G401 (cell line): ENCODE measurements at places on chromosomes 16 and 17. TPM values are rescaled to one million over a fixed set of nuclear protein-coding genes. Genes with fewer than 3 reads are reported as not detected.

The PPM1E gene
- 1.8 and 2.4 TPM in 2 replicates for total RNA-seq

The CES4A gene
- total RNA-seq: 0.34 TPM in 1 of 2 replicates, not detected in the other

The KRTAP4-9 gene
- not detected in 2 replicates for total RNA-seq

- no peak for DNase-seq
Observed at GRCh38 chr17:18978050-18978449, 26.1 kb downstream of the SLC5A10 start.

The MMP28 gene
- total RNA-seq: not detected in 2 replicates

DNA sequence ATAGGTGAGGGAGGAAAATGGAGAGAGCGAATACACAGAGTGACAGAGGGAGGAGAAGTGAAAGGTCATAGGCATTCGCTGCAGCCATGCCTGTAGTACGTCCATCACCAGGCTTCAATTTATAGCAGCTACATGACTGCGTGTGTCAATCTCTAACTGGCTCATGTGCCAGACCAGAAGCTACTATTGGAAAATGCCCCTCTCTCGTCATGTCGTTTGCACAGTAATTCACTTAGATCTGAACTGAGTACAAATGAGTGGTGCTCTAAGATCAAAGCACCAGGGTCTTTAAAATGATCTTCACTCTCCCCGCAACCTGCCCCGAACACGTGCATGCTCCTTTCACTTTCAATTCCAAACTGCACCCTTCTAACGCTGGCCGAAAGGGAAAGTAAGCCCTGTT lies 51.3 kb downstream of the ADCY9 start:
- DNase-seq: no peak

DNA sequence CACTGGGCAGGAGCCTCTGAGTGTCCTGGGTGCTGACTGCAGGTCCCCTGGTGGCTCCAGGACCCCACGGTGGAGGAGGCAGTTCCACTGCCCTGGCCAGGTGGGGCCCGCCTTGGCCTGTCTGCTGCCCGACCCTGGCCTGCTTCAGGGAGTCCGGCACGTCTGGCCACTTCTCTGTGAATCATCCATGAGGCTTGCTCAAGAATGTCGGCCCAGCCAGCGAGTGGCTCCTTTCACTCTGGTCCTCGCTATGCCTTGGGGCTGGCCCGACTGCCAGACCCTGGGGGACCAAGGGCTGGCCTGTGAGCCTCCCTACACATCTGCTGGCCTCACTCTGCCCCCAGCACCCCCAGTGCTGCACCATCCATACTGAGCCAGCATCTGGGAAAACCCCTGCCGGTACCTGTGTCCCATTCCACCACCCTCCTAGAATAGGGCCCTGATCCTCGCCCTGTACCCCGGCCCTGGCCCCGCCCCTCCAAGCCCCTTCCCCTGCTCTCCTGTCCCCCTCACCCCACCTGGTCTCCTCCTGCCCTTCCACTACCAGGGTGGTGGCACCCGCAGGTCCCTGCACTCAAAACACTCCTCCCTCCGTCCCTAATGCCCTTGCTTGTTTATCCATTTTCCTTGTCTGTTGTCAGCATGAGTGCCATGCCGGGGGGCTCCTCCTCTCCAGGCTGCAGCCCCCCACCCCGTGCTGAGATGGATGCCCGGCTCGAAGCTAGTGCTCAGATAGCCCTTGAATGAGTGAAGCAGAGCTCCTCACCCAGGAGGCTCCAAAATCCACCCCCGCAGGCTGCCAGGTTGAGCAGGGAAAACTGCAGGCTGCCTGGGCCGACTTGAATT lies 35.5 kb downstream of the ADCY7 start:
- no peak for DNase-seq

DNA sequence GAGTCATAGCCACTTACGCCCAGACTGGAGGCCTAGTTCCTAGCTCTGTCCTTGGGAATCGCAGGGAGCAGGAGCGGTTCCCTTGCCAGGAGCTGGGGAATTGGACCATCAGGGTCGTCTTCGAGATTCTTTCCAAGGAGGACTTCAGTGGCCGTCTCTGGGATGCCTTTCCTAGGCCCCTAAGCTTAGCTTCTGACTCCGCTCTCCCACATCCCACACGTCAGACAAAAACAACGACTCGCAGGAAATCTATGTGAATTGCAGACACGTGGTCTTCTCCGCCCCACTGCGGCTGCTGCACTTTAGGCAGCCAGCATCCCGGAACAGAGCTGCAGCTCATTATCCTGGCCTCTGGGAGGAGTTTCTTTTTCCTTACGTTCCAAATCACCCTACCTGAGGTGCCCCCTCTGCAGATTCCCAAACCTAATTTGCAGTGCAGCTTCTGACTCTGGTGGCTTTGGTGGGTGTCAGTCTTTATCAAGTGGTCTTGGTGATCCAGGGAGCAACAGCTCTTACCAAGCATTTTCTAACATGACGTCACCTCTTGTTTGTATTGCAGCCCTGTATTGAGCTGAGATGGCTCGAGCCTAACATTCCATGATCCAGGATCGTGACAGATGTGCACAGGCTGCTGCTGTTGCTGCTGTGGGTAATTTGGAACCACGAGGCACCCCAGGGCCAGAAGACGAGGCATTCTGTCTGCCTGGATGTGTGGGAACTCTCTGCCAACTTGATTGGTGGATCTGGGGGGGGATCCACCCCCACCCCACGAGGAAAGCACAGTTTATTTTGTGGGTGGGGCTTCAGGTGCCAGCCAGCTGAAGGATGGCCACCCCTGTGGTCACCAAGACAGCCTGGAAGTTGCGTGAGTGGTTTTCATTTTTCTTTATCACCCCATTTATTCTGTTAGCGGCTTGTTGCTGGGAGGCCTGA lies 1.1 kb downstream of the KATNB1 start:
- peak; percentile 33 for DNase-seq

The SUMO2 gene
- total RNA-seq: 142 and 183 TPM in 2 replicates

The GNAO1 gene
- not detected in 2 replicates for total RNA-seq

GRCh38 chr16:50731130-50731988 lies 10.5 kb upstream of the CYLD start:
- DNase-seq: no peak

GRCh38 chr16:58464047-58464915 lies 35.7 kb upstream of the NDRG4 start:
- peak; percentile 88 for DNase-seq

The SPATA22 gene
- total RNA-seq: not detected in 2 replicates

DNA sequence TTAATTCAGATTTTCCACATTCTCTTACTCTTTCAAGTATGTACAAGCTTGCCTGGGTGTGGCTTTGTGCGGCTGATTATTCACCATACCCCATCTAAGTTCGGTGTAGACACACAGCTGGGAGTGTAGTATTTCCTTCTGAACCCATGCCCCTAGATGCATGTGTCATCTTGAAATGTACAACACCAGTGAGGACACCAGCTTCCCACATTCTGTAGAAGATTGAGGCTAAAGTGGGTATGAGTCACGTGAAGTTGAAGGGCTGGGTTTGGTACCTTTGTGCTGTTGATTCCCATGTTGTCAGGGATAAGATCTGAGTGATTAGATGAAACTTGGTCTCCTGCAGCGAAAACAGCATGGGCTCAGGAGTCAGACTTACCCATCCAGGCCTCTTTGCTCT lies 14.6 kb upstream of the DHX8 start:
- DNase-seq: no peak

DNA sequence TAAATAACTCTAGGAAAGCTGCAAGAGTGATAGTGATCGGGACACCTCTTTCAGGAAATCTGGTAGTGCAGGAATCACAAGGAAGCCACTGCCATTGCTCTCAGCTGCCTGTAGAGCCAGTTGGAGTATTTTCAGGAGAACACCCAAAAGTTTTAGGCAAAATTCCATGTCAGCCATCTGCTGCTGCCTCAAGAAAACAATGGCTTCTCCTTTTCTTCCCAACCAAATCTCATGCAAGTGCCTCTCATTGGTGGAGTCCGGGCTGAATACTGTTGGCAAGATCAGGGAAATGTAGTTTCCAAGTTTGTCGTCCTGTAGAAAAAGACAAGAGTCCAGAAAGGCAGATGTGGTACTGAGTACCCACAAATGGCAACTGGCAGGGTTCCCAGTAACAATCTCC lies 54.9 kb upstream of the TANC2 start:
- peak; percentile 8 for DNase-seq

- no peak for DNase-seq
Observed at GRCh38 chr16:73095142-73095820, 47.4 kb upstream of the ZFHX3 start.

- no peak for DNase-seq
Observed at GRCh38 chr16:2471016-2471652, at the start of gene NTN3. Gene NTN3 (plus strand): TSS chr16:2471297. CDS start chr16:2471702, 405 bp downstream.

The FZD2 gene
- 121 and 131 TPM in 2 replicates for total RNA-seq

The TMEM256 gene
- total RNA-seq: 200 and 369 TPM in 2 replicates

- DNase-seq: no peak
Observed at GRCh38 chr17:2380950-2381649, 19.8 kb downstream of the MNT start.

- no peak for DNase-seq
Observed at GRCh38 chr17:67569015-67569451, 148.7 kb upstream of the NOL11 start.

DNA sequence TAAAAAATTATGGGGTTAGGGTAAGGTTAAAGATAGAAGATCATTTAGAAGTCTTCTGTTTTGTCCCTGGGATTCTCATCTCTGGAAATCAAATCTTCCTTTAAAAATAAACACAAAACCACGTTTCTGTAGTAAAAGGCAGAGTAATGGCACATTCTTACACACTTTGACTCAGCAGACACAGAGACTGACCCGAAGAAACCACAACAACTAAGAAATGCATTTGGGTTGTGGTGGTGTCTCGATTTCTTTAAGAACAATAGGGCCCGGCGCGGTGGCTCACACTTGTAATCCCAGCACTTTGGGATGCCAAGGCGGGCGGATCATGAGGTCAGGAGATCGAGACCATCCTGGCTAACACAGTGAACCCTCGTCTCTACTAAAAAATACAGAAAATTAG lies 54.9 kb upstream of the MYH10 start:
- DNase-seq: no peak

The ORC6 gene
- total RNA-seq: 88.0 and 88.2 TPM in 2 replicates

GRCh38 chr16:10569621-10570020 lies 10.8 kb downstream of the EMP2 start:
- no peak for DNase-seq

- peak; percentile 52 for DNase-seq
Observed at GRCh38 chr16:57185446-57185944, 344 bp downstream of the PSME3IP1 start.

The PRR29 gene
- 1.1 and 3.1 TPM in 2 replicates for total RNA-seq

The CCL8 gene
- not detected in 2 replicates for total RNA-seq

The CDIPT gene
- 47.7 and 56.2 TPM in 2 replicates for total RNA-seq

The SLC16A5 gene
- total RNA-seq: 11.0 and 25.5 TPM in 2 replicates

DNA sequence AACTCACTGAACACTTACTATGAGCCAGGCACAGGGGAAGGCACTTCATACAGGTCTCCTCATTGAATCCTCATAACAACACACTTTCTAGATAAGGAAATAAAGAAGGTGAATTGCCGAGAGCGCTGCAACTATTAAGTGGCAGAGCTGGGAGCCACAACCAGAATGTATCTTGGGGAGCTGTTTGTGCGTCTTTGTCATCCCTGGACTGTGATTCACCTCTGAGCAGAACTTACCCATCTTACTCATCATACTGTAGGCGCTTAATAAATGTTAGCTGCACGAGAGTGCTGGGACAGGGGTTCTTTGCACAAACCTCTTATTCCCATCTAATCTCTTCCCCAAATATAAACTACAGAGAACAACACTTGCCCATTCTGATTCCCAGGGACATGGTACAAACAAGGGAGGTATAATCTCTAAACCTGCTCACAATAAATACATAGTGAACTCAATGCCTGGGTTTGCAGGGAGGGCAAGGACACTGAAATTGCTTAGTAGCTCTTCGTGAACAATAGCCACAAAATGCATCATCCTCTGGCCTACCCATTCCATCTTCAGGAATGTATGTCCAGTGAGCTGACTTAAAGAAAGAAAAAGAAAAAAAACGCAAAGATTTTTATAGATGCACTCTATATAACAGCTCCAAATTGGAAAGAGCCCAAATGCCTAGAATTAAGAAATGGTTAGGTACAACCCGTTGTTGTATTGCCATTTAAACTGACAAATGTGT lies 43.0 kb downstream of the MYO18A start:
- no peak for DNase-seq

- no peak for DNase-seq
Observed at GRCh38 chr16:62876133-62876532, 839.9 kb upstream of the CDH8 start.

DNA sequence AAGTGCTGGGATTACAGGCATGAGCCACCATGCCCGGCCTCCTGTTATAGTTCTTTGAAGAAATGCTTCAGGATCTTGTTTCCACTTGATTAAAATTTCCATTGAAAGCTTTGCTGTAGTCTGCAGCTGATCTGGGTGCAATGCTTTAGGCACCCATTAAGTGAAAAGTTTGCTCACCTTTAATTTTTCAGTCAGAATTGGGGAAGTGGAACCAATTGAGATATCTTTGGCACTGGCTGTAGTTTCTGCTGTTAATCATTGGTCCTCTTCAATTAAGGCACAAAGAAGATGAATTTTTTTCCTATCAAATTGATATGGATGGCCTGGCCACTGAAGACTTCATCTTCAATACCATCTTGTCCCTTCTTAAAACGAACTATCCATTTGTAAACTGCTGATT lies 336.1 kb upstream of the TBX2 start:
- no peak for DNase-seq

- DNase-seq: no peak
Observed at GRCh38 chr16:20675488-20676267, 21.8 kb downstream of the ACSM1 start.

DNA sequence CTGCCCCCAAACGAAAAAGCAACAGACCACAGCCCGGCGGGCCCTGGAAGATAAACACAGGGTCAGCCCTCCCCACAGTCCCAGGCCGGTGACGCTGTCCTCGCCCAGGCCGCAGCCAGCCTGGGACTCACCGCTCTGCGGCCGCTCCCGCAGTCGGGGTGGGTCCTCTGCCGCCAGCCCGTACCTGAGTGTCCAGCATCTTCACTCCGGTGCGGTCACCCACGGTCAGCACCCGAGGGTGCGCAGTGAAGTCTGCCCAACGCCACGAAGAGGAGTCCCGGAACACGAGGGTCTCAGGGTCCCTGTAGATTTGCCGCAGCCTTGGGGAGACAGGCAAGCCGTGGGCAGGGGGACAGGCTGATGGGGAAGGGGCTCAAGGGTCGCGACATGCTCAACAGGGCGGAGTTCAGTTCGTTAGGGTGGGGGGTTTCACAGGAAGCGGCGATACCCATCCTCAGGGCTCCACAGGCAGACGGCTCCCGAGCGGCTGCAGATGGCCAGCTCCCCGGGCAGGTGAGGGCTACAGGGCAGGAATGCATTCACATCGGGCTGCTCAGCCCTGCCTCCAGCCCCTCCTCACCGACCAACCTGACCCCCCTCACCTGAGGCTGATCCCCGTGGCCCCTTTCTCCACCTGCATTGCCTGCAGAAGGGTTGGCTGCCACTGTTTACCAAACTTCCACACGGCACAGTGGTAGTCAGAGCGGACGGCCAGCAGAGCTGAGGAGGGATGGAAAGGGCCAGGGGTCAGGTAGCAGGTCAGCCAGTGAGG lies 5.5 kb downstream of the TAF1C start:
- DNase-seq: no peak

DNA sequence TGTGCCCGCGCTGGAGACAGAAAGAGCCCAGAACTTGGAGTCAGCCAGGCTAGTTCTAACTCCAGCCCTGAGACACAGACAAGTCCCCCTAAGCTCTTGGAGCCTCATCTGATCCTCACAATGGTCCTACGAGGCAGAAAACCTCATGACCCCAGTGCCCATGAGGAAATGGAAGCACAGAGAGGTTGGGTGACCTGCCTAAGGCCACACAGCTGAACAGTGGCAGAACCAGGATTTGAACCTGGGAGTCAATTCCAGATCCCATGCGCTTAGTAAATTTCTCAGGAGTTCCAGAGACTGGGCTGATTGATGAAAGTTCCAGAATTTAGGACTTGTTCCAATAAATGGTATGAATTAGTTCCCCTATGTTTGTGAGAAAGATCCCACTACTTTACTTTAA lies 39.0 kb upstream of the LITAF start:
- DNase-seq: no peak
